ENCODE measurements at places on chromosomes 1 and 21. TPM values are rescaled to one million over a fixed set of nuclear protein-coding genes. Genes with fewer than 3 reads are reported as not detected.
A peak's percentile ranks its signal among the peaks of the same experiment; 100 is the strongest.

The LEFTY2 gene
- not detected for total RNA-seq

- no peak for DNase-seq
Measured at GRCh38 chr1:228987286-228987685, 252.0 kb downstream of the RHOU start.

GRCh38 chr1:113813218-113813617 is 942 bp upstream of the RSBN1 start:
- no peak for DNase-seq

The TFF2 gene
- total RNA-seq = not detected

The DNAJC6 gene
- 45.5 TPM for total RNA-seq

DNA sequence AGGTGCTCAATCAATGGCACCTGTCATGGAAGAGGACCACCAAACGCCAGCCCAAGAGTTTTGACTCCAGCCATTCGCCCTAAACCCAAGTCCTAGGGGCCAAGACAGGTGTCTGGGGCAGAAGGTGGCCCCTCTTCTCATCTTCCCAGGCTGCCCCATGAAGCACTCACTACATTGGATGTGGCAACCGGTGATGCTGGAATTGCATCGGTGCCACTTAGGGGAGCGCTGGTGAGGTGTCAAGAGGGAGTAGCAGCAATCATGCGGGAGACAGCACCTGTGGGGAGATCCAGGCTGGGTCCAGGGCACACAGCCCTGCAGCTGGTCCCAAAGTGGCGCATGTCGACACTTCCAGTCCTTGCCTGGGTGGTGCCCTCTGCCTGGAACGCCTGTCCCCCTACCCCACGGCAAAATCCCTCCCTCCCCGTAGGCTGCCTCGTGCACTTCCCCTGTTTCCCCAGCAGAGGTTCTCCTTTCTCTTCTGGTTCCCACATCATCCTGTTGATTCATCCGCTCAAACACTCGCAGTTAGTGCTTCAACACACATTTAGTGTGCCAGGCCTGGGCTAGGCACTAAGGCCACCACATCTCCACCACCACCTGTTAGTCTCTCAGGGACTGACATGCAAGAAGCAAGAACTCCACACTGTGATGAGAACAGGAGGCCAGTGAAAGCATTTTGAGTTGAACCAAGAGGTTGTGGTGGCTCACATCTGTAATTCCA is 18.5 kb downstream of the PLA2G2D start:
- DNase-seq = peak; percentile 60

GRCh38 chr1:230226007-230226800 is 159.2 kb downstream of the GALNT2 start:
- no peak for DNase-seq

DNA sequence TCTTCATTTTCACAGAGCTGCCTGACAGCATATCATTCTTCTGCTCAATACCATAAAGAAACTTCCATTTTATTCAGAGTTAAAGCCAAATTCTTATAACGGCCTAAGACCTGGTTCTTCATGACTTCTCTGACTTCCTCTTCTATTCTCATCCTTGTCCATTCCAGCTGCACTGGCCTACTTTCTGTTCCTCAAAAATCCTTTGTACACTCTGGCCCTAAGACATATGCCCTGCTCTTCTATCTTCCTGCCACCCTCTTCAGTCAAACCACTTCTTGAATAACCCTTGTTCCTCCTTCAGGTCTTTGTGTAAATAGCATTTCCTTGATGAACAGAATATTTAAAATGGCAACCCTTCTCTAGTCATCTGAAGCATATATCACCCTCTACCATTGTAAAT is 1338.7 kb upstream of the ADGRL2 start:
- DNase-seq = no peak

GRCh38 chr1:97630948-97631347 is 289.9 kb downstream of the DPYD start:
- DNase-seq = no peak

DNA sequence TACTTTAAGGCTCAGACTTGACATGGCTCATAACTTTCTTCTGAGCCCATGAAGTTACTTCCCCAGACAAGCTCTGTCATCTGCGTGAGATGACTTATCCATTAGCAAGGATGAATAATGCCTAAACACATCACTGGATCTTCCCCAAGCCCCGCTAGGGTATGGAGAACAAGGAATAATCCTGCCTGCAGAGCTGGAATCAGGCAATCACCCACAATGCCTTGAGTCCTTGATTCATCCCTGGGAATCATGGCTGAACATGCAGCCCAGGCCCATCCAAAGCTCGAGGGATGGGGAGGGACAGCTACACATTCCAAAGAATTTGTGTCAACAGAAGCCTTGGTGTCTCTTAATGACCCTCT is 131.7 kb downstream of the PSMG1 start:
- no peak for DNase-seq

- DNase-seq = no peak
Measured at GRCh38 chr1:19628879-19629278, 15.2 kb upstream of the NBL1 start.

DNA sequence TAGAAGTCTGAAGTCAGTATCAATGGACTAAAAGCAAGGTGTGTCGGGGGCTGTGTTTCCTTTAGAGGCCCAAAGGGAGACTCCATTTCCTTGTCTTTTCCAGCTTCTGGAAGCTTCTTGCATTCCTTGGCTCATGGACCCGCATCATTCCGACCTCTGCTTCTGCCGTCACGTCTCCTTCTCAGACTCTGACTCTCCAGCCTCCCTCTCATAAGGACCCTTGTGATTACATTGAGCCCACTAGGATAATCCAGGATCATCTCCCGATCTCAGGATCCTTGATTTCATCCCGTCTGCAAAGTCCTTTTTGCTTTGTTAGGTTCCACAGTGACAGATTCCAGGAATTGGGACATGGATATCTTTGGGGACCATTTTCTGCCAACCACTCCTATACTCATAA is 265.8 kb upstream of the CSF3R start:
- no peak for DNase-seq

GRCh38 chr1:16409536-16410152 is 27.6 kb downstream of the SPATA21 start:
- no peak for DNase-seq

The CBR3 gene
- total RNA-seq = not detected

- DNase-seq = no peak
Measured at GRCh38 chr21:33010931-33011330, 14.8 kb upstream of the OLIG2 start.

The KIF17 gene
- total RNA-seq = 0.11 TPM

The OR10J1 gene
- not detected for total RNA-seq

GRCh38 chr1:228283043-228283371 is 75.2 kb downstream of the OBSCN start:
- DNase-seq = peak; percentile 52
